ENCODE measurements at places on chromosomes 3 and 15.

- DNase-seq = peak; percentile 55
These were observed 9.6 kb upstream of the PSMD2 start for GRCh38 chr3:184289426-184289938.

DNA sequence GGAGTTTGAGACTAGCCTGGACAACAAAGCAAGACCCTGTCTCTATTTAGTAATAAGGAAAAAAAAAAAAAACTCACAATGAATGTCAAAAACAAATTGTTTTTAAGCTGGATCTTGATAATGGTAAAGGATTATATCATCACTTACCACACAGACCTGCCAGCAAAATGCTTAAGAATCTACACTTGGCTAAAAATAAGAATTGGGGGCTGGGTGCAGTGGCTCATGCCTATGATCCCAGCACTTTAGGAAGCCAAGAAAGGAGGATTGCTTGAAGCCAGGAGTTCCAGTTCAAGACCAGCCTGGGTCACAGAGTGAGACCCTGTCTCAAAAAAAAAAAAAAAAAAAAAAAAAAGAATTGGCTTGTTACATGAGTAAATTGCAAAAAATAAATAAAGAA, 31.0 kb downstream of the ACAP2 start:
- no peak for DNase-seq

DNA sequence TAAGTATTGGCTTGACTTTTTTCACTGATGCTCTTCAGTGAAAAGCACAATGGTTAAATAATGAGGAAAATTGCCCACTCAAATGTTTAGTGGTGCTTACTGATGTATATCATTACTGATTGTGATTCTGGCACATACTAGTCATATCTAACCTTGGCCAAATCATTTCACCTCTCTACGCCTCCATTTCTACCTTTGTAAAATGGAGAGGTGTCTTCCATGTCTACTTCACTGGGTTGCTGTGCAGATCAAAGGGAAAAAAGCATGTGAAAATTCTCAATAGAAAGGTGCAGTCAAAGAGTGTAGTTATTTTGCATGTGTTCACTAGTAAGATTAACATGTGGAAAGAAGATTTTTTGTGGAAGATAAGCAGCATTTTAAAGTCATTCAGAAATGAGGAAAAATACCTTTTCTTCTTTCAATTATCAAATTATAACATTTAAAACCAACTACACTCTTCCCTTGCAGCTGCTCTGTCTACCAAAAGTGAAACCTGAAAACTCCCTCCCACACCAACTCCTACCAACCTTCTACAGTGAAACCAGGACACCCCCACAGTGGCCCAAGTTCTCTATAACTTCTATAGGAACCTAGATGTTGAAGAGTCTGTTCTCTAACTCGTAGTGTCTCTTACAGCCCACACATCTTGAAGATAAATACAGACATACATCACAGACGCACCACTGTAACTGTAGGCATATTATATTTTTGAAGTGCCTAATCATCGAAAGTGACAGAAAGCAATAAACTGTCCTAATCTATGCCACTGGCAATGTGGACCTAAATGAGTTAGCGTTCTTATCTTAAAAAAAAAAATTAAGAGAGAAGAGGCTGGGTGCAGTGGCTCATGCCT, 1.4 kb downstream of the CD200R1 start:
- DNase-seq = peak; percentile 73

GRCh38 chr3:154730186-154730585, 300.2 kb upstream of the GPR149 start:
- no peak for DNase-seq

- no peak for DNase-seq
These were observed 54.9 kb downstream of the MME start for GRCh38 chr3:155135003-155135402.

- no peak for DNase-seq
These were observed 41.4 kb downstream of the ROBO2 start for GRCh38 chr3:77081240-77081661.

DNA sequence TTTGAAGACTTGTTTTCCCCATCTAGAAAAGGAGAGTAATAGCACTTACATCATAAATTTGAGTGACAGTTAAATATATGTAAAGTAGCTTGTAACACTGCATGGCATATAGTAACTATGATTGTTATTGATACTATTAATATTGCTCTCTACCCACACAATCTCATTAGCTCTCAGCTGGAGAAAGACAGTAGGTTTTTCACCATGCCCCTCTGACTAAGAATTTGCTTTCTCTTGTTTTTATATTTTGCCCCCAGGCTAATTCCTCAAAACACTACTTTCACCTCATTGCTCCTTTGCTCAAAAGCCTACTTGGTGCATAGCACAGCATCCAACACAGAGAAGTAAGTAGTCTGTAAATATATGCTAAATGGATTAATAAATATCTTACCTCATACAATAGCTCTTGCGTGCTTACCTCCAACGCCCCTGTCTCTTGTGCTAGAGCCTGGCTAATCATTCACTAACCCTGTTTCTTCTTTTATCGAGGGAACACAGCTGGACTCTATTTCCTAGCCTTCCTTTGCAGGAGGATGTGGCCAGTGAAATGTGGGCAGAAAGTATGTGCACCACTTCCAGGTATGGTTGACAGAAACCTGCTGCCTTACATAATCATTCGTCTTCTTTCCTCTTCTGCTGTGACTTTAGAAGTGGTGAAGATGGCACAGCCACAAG, 190.0 kb downstream of the PLCH1 start:
- DNase-seq = no peak

DNA sequence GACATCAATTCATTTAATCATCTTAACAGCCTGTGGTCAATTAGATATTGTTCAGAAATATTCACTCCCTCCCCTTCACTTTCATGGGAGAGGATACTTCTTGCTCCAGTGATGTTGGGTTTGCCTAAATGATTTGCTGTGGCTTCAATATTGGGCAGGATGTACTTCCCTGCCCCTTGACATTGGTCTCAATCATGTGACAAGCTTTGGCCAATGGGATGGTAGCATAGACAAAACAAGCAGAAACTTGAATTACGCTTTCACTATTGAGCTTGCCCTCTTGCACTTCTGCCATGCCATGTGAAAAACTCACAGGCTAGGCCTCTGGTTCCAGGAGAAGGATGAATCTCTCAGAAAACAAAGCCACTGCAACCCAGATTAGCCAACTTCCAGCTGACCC, 42.2 kb upstream of the STT3B start:
- DNase-seq = no peak

GRCh38 chr15:85027033-85027380, 45.4 kb downstream of the PDE8A start:
- DNase-seq = no peak

- no peak for DNase-seq
These were observed at the start of gene GDPGP1 for GRCh38 chr15:90234096-90234988. TSS of gene GDPGP1 (plus strand) at chr15:90234209. CDS start at chr15:90240909, 6,700 bp downstream.

DNA sequence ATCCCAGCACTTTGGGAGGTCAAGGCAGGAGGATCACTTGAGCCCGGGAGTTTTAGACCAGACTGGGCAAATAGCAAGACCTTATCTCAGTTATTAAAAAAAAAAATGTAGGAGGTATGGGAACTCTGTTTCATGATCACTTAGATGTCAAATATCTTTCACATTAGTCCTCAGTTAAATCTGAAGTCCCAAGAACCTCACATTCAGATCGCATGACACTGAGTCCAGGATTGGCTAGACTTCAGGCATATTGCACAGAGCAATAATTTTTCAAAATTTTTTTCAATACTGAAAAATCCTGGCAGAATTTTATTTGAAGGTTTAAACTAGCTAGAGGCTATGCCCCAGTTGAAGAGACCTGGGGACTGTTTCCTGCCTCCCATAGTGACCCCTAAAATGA, 56.3 kb upstream of the ZNF148 start:
- DNase-seq = no peak

DNA sequence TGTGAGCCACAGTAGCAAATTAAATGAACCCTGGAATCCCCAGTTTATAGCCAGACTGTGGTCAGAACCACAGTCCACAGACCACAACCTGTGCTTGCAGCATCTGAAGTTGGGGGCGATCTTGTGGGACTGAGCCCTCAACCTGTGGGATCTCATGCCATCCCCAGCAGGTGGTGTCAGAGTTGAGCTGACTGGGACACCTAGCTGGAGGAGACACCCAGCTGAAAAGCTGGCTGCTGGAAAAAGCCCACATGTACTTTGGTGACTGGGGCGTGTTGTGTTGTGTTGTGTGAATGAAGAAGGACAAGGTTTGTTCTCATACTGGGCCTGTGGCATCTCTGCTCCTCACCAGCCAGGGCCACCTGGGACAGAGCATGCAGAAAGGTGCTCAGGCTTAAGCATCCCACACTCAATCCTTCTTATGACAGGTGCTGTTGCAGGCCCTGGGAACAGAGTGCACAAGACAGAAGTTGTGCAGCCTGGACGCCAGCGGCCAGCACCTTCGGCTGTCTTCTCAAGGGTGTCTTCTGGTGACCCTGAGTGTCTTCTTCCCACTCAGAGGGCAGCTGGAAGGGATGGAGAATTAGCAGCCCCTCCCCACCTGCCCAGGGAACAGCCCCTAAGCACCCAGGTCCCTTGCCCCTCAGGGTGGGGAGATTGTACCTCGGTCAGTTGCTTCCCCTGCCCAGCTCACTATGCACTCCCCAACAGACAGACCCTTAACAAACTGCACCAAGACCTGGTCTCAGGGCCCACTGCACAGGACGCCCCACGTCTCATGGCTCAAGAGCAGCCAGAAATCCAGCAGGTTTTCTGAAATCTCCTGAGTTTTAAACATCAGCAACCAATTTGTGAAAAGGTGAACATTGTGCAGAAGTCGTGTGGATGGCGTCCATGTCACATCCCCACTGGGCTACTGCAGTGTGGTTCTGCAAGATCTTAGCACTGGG, 2.2 kb upstream of the UROC1 start:
- no peak for DNase-seq

DNA sequence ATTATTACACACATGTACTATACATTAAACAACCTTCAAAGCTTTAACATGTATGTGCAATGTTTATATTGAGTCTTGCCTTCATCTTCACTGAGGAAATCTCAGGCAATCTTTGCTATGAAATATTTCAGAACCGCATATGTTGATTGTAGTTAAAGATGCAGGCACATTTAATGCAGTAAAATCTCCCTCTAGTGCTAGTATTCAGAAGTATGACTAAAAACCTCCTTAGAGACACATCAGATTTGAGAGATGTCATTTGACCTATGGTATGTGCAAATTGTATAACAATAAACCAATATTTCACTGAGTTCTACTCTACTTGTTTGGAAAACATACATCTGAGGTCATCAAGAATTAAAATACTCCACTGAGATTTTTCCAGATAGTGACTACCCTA, 123.8 kb upstream of the C15orf61 start:
- DNase-seq = no peak

DNA sequence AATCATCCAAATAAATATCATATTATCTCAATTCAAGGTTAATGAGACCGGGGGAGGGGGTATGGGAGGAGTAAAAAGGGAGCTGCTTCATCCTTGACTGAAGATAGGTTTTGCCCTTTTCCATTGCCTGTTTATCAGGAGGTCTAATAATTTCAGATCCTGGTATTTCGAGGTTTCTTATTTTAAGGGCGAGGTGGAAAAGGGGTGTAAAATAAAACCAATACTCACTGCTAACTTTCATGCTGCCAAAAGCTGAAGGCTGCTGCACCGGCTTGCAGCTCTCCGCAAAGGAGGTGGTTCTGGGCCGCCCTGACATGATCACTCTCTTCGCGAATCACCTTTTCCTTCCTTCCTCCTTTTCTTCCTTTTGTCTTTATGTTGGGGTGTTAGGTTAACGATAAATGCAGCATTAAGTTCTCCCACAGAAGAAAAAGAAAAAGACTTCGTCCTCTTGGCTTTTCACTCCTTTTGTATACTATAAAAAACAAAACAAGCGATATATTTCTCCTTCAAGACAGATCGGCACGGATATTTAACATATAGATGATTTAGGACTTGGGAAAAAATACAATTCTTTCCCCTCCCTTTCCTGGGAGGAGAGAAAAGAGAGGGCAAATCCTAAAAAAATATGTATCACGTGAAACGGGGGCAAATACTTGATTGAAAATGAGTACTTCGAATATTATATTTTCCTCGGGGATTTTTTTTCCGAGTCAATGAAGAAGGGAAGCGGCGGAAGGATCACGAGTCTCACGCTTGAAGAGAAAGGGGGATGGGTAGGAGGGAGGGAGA, 932 bp downstream of the GSK3B start:
- peak; percentile 14 for DNase-seq

- DNase-seq = no peak
These were observed 27.7 kb downstream of the GRIP2 start for GRCh38 chr3:14512281-14512941.

DNA sequence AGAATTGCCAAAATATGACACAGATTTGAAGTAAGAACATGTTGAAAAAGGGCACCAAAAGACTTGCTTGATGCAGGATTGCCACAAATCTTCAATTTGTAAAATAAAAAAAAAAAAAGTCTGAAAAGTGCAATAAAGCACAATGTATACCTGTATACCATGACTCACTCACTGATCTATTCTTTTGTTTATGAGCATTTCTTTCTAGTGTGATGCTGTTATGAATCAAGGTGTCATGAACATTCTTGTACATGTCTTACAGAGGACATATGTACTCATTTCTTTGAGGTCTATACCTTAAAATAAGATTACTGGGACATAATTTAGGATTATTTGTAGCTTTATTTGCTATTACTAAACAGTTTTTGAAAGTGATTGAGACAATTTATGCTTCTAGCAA, 464.9 kb upstream of the RBMS3 start:
- no peak for DNase-seq

GRCh38 chr3:190323246-190323626, 990 bp upstream of the CLDN1 start:
- no peak for DNase-seq

DNA sequence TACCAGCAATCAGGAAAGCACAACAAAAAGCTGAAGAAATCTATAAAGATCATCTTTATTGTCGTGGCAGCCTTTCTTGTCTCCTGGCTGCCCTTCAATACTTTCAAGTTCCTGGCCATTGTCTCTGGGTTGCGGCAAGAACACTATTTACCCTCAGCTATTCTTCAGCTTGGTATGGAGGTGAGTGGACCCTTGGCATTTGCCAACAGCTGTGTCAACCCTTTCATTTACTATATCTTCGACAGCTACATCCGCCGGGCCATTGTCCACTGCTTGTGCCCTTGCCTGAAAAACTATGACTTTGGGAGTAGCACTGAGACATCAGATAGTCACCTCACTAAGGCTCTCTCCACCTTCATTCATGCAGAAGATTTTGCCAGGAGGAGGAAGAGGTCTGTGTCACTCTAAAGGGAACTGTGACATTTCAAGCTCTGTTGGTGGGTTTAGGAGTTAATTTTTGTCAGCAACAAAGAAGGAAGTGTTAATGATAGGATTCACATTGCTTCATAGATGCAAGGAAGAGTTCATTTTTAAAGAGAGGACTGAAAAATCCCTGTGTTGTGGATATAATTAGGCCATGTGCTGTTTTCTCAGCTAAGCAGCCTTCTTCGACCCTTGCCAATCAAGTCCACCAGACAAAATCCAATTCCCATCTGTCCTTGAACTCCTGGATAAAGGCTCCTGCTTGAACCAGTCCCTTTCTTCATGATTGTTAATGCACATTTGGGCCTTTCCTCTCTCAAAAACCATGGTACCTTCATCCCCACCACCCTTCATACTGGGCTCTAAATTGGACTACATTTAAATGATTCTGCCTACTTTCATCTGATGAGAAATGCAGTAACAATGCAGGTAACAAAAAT, 1.2 kb downstream of the GPR15 start:
- no peak for DNase-seq
